ENCODE measurements at places on chromosomes 3 and 15.

DNA sequence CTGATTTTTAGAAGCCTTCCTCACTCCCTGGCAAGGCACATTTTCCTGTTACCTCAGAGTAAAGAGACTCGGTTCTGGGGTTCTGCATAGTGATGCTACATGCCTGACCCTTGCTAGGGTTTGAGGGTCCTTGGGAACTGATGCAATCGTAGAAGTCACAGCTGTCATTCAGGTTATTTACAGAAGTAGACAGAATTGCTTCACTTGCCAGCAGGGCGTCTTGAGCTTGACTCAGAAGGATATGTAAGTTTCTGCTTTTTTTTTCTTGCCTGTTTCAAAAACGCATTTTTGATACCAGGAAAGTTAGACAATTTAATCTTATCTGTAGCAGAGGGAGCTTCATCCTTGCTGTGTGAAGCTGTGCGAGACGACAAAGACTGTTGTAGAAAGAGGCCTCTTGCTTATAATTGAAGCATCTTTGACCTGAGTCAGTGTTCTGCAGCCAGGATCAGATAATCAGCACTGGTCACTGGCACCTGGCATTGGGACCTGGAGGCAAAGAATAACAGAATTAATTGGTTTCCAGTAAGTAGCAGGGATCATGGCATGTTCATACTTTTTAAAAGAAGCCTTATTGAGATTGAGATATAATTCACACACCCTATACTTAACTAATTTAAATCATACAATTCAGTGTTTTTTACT, 24.8 kb downstream of the CACNA1D start:
- no peak for DNase-seq

DNA sequence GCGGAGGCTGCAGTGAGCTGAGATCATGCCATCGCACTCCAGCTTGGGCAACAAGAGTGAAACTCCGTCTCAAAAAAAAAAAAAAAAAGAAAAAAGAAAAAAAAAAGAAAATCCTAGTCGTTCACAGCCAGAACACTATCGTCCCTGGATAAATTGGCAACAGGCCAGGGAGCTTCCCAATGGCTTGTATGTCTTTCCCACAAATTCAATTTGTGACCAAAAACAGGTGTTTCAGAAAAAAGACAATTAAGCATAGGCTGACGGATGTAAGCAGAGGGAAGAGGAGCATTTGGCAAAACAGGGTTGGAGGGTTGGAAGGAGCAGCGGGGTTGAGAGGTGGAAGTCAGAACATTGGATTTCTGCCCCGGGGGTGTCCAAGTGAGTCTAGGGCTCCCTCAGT, 8.5 kb downstream of the EPB42 start:
- no peak for DNase-seq

DNA sequence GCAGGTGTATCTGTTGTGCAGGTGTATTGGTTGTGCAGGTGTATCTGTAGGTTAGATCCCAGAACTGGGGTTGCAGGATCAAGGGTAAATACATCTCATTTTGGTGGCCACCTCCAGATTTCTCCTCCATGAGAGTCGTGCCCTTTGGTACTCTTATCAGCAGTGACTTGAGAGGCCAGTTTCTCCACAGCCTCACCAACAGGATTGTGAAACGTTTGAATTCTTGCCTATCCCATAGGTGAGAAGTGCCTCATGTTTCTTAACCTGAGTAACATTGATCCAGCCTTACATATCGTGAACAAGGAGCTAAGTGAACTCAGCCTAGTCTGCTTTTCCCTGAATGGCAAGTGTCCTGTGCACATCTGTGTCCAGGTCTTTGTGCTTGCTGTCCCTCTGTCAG, 55.4 kb downstream of the CMTM8 start:
- no peak for DNase-seq

DNA sequence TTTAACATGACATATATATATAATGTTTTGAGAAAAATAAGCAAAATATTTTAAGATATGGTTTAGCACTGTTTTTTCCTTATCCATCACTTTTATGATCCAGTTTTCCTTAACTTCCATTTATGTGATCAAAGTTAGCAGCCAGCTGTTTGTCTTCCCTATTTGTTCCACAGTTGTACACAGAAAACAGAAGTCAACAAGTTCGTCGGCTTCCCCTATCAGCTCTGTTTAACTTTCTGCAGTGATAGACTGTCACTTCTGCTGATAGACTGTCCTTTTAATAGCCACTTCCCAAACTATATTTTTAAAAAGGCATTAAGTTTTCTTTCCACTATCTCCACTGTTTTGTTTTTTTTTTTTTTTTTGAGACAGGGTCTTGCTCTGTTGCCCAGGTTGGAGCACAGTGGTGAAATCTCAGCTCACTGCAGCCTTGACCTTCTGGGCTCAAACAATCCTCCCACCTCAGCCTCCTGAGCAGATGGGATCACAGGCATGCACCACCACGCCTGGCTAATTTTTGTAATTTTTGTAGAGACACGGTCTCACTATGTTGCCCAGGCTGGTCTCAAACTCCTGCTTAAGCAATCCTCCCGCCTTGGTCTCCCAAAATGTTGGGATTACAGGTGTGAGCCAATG, 7.2 kb downstream of the FSD2 start:
- DNase-seq: no peak

DNA sequence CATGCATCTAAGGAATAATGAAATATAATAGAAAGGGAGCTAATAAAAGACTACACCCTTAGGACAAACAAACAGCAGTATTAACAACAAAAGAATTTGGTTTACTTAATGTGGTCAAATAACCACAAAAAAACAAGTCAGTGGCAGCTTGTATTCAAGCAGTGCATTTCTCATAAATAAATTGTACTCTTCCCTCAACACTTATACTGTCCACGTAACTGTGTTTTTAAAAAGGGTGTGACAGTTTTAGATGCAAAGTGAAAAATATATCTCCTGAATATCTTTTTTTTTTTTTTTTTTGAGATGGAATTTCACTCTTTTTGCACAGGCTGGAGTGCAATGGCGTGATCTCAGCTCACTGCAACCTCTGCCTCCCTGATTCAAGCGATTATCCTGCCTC, 698.2 kb upstream of the CADM2 start:
- no peak for DNase-seq

DNA sequence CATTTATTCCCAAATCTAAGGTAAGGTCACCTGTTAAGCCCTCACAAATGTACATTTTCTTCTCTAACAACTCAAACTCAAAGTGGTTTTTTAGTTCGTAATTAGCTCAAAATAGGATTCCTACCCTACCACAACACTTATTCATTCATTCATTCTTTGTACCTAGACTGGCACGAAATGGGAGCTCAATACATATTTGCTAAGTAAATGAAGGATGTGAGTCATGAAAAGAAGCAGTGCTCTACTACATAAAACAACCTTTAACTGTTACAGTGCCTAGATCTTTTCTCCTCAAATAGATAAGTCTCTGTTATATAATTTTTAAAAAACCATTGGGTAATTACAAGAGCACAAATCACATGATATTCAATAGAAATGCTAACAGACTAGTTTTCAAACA, 13.1 kb downstream of the RSL24D1 start:
- no peak for DNase-seq
